ENCODE measurements at places on chromosomes 7 and 10.
A peak's percentile ranks its signal among the peaks of the same experiment; 100 is the strongest.

- DNase-seq, result peak; percentile 67
These were observed 22.8 kb downstream of the C10orf105 start for GRCh38 chr10:71696628-71697326.

DNA sequence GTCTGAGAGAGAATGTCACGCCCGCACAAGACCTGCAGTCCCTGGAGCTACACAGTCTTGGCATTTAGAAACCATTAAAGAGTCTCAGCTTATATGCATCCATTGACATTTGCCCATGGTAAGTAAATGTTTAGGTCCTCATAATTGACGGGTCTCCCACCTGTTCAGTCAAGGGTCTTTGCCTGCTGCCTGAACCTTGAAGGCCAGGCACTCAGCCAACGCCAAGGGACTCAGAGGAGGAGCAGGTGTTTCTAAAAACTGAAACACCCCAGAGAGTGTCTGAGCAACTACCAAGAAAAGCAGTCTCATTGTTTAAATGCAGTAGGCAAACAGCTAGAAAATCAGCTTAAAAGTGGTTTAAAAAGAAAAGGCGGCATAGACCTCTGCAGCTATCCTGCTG lies 264.7 kb upstream of the AKR1E2 start:
- DNase-seq, result no peak

DNA sequence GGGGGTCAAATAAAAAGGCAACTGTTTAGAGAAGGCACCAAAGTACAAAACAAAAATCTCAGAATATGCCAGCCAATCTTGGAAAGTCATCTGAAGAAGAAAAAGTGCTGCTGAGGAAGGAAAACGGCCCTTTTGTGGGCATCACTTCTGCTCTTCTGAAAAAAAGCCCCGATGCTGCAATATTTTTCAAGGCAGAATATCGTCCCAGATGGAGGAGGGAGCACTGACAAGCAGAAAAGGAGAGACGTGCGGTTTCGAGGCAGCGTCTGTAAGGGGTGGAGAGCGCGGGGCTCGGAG lies 959 bp upstream of the ATRNL1 start:
- DNase-seq, result peak; percentile 17

DNA sequence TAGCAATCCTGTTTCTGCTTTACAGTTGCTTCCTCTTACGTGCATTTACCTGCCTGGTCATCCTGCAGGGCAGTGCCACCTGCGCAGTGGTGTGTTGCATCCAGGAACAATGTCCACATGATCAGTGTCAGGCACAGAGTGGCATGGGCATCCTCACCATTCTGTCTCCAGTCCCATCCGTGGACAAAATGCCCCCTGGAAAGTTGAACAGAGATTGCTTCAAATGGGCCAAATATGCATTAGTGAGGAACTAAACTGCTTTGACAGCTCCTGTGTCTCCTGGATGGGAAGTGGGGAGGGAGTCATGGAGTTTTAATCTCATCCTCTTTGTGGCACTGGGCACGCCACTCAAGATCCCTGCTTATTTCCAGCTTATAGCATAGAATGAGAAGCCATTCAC lies 151.8 kb downstream of the DPP6 start:
- DNase-seq, result no peak

DNA sequence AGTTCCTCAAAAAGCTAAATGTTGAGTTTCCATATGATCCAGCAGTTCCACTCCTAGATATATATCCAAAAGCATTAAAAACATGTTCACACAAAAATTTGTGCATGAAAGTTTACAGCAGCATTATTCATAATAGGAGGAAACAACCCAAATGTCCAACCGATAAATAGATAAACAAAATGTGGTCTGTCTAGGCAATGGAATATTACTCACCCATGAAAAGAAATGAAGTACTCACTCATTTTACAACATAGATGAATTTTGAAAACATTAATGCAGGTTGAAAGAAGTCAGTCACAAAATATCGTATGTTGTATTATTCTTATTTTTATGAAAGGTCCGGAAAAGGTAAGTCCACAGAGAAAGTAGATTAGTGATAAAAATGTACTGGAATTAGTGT lies 34.0 kb downstream of the BMPR1A start:
- no peak for DNase-seq

GRCh38 chr7:1758028-1758858 lies 88.2 kb downstream of the ELFN1 start:
- no peak for DNase-seq

- DNase-seq, result no peak
These were observed 17.4 kb upstream of the SFTPA1 start for GRCh38 chr10:79593377-79593776.

DNA sequence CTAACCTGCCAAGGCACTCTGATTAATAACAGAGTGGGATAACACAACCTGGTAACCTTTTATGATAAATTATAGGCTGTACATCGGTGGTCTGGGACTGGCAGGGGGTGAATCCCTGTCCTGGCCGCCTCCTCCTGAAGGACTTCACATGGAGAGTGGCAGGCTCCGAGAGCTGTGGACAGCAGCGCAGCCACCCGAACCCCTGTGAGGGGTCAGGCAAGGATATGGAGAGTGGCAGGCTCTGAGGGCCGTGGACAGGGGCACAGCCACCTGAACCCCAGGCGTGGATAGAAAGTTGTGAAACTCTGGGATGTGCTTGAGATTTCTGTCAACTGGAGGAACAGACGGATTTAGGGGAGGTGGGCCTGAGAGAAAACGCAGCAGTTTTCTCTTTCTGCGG lies 107.0 kb upstream of the MGMT start:
- no peak for DNase-seq

GRCh38 chr7:27098578-27099451 lies 3.0 kb upstream of the HOXA1 start:
- DNase-seq, result peak; percentile 10

GRCh38 chr7:84729284-84729683 lies 457.6 kb downstream of the SEMA3D start:
- no peak for DNase-seq

GRCh38 chr10:11527068-11527467 lies 84.4 kb downstream of the USP6NL start:
- DNase-seq, result no peak

GRCh38 chr7:125363873-125364272 lies 434.2 kb upstream of the POT1 start:
- no peak for DNase-seq

DNA sequence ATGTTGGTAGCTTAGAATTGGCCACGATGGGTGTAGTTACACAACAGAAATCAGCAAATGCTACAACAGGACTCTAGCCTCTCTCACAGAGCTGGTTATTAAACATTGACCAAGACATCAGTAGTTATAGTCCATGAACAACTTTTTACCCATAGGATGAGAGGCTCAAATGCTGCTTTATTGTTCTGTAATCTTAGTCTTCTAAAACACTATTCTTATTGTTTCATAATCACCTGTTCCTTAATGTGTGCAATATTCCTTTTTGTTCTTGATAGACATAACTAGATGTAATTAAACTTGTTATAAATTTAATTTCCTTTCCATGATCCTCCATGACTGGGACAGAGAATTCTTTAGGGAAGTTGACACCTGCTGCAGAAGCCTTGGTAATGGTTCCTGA lies 356.9 kb downstream of the EXOC4 start:
- no peak for DNase-seq

DNA sequence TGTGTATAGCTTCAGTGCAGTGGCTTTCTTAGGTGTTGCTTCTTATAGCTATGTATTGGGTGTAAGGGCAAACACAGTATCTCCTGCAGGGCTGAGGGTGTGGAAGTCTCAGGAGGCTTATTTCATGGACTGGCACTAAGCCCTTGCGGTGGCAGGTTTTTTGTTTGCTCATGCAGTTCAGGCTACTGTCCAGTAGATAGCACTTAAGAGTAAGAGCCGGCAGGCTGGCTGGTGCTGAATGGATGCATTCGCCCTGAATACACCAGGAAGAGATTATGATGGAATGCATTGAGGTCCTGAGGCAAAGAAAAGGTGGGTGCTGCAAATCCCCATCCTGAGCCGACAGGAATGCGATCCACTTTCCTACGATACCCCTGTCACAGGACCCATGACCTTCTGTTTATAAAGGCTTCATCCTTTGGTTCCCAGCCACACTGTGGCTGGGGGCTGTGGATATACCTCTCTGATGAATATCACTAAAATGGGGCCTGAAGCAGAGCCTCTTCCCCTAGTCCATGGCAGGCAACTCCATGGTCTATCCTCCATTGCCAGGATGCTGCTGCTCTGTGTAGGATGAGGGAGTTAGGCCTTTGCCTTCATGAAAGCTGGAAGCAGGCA lies 44.9 kb downstream of the ANXA8 start:
- no peak for DNase-seq

DNA sequence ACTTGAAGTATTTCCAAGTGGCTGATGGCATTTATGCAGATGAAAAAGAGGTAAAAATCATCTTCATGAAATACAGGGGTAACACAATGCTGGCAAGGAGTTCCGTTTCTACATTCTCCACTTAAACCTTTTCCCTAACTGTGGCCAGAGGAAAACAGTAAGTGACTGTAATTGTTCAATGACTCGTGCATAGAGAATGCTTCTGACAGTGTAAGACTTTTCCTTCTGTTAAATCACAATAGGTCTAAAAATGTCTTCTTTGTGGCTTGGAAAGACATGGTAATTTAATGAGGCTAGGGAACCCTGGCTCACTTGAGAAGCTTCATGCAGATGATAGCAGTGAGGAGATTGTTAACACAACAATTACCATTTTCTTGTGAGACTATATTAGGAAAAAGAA lies 50.3 kb upstream of the RSU1 start:
- no peak for DNase-seq

GRCh38 chr7:107966711-107967110 lies 36.2 kb downstream of the LAMB1 start:
- no peak for DNase-seq

DNA sequence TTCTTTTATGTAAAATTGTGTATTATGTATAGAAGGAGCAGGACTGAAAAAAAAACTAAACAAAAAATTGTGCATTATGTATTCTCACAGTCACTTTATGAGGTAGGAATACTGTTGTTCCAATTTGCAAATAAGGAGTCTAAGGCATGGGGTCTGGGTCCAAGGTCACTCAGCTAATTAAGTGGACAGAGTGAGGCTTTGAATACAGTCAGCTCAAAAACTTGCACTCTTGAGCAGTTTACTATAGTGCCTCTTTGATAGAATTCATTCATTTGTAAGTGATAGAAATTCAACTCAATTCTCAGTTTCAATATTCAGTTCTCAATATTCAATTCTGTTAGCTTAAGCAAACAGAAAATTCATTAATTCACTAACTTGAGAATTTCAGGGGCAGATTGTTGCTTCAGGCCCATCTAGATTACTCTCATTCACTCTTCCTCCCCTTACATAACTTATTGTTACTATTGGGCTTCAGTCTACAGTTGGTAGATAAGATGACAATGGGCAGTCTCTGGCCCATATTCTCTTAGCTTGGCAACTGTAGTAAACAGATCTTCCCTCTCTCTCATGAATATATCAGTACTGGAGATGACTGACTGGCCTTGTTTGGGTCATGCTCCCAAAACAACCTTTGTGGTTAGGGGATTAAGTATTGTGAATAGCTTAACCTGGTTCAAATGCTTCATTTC lies 86.6 kb downstream of the BTAF1 start:
- DNase-seq, result no peak

DNA sequence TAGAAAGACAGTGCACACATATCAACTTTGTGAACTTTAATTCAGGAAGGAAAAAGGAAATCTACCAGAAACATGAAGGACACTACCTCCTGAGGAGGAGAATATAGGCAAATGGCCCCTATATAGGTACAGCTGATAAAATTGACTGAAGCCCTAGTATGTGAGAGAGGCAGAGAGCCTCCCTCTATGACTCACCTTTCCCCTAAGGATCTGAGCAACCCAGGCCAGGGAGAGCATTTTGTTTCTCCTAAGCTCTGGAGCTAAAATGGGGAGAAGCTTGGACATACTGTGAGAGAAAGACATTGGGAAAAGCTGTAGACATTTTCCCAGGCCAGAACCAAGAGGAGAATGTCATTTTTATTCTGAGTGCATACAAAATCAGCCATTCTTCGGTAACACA lies 303.5 kb downstream of the AHR start:
- DNase-seq, result no peak

DNA sequence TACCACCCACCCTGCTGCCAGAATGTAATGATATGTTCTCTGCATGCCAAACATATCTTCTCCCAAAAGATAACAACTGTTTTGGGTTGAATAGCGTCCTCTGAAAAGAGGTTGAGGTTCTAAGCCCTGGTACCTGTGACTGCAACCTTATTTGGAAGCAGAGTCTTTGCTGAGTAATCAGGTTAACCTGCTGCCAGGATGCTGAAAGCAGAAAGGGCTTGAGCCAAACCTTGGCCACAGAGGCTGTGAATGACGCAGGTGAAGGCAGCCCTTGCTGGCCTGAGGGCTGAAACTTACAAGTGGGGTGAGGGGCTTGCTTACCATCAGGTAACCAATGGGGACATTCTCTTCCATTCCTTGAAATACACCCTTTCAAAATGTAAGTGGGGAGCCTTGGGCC lies 151.8 kb upstream of the RHEB start:
- DNase-seq, result no peak

DNA sequence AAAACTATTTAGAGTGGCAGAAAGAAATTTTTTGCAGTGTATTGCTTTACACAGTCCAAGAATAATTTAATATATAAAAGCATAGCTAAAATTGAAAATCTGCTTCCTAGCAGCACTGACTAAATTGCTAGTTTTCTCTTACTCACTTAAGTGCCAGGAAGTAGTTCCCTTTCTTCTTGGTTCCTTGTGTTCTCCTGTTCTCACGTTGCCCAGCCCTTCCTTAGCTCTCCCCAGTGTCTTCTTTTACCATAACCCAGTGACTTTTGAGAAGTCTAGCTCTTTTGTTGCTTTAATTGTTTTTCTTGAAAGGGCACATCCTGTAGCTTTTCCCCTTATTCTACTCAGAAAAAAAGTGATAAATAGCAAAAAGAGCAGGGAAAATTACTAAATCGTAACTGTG lies 215.5 kb downstream of the THSD7A start:
- no peak for DNase-seq

DNA sequence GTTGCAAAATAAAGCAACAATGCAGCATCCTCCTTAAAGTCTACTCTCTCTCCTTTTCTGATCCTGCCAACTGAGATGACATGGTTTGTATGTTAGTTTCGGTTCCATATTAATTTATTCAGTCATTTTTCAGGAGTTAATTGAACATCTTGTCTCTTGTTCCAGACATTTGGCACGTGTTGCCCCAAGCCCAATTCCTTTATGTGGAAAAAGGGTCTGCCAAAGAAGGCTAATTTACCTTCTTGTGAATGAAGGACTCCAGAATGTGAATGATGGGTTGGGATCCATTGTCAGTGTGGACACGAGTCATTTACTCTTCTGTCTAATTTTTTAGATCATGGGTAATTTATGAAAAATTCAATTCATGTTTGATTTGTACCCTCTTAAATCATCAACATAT lies 350.9 kb upstream of the LRGUK start:
- DNase-seq, result no peak

GRCh38 chr7:46202379-46202778 lies 281.3 kb upstream of the IGFBP3 start:
- no peak for DNase-seq

DNA sequence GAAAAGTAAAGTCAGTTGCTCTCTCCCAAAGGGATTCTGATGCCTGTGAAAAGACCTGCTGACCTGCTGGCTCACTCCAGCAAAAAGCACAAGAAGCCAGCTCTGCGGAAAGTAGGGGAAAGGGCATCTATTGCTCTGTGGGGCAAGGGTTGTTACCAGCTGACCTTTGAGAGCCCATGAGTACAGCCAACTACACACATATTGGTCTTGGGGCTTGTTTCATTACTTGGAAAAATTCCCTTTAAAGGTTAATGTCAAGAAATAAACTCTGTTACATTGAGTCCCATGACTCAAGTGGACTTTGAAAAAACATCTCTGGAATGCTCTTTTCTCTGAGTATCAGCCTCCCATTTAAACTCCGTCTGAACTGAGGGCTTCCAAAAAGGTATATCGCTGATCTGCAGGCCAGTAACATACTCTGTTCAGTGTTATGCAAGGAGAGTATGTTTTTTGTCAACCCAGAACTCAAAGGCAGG lies 53.2 kb downstream of the PANK1 start:
- DNase-seq, result no peak
